ENCODE measurements at places on chromosomes 5 and 9.

DNA sequence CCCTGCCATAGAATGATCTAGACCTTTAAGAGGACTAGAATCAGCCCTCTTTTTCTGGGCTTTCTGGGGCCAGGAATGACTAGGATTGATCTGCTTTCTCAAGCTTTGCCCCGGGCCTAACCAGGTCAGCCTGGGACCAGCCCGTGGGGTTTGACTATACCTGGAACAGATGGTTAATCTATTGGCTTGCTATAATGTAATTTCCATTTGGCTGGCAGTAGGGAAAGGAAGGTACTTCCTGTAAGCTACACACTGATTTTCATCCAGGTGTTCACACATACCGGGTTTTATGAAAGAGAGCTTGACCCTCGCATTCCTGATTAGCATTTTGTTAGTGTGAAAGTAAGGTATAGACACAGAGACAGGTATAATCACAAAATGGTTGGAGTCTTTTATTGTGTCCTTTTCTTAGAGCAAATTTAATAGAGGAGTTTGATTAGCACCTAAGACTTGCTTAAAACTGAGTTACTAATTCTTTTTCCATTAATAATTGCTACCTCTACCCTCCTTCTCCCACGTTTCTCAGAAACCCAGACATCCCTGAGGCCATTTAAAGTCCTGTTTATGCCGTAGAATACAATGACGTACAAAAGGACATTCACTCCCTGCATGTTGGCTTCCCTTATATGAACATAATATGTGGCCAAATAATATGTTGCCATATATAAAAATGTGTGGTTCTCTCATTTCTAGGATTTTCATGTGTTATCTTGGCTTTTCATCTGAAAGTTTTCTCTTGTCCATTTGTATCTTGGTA, 17.3 kb downstream of the LNPEP start:
- no peak for DNase-seq

DNA sequence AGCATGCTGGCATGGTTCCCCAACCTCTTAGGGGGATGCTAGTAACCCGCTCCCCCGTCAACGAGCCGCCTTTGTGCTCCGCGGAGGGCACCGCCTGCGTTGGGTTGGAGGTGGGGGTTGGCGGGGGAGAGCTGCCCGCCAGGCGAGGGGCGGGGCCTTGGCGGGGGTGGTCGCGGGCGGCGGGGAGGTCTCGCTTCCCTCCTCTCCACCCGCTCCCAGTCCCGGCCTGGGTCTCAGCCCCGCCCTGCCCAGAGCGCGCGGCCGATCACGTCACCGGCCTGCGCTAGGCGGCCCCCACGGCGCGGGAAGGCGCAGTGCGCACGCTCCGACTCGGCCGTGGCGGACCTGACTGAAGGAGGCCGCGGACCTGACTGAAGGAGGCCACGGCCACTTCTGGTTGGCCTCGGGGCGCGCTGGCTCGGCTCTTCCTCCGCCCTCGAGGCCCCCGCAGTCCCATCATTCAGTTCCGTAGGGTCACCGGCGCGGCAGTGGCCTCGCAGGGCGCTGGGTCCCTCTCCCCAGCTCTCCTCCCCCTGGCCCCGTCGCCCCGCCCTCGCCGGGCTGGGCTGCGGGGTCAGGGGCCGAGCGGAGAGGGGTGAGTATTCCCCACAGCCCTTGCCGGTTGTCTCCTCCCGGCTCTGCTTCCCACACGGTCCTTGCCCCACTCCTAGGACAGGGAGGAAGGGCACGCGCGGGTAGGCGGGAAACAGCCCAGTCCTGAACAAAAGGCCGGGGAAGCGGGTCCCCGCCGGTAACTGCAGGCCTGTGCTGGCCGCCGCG, at the start of gene ATG10:
ATG10 (plus strand) TSS at position 312 of the 780 bp plus-strand sequence. CDS start 15,548 bp downstream, outside the sequence.
- peak; percentile 95 for DNase-seq

DNA sequence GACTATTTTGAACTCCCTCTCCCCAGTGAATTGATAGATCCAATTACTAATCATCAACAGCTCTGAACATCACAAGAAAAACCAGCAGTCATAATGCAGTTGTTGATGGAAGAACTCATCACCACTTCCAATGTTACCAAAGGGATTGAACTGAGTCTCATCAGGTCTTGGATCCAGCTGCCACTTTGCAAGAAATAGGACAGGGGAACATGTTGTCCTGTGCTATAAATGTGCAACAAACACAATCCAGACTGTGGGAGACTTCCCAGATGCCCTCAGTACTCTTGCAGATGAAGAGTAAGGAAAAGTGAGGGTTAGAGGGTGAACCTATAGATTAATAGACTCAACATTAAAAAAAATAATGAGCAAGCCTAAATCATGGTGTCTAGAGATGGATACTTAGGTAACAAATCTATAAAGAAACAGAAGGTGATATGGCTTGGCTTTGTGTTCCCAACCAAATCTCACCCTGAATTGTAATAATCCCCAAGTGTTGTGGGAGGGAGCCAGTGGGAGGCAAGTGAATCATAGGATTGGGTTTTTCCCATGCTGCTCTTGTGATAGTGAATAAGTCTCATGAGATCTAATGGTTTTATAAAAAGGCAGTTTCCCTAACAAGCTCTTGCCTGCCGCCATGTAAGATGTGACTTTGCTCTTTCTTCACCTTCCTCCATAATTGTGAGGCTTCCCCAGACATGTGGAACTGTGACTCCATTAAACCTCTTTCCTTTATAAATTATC, 63.4 kb upstream of the PAPPA start:
- no peak for DNase-seq

DNA sequence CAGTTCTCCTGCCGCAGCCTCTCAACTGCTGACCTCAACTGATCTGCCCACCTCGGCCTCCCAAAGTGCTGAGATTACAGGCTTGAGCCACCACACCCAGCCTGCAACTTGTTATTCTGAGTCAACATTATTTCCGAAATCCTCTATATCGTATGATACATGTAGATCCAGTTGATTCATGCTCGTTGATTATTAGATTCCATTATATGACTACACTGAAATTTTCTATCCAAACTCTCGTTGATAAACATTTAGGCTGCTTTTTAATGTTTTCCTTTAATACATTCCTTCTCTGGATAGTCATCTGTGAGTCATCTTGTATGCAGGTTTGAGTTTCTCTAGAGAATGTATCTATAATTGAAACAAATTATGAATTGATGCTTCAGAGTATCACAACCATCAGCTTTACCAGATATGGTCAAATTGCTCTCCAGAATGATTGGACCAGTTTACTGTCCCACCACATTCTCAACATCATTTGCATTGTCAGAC, 4.1 kb downstream of the CDK7 start:
- peak; percentile 76 for DNase-seq

DNA sequence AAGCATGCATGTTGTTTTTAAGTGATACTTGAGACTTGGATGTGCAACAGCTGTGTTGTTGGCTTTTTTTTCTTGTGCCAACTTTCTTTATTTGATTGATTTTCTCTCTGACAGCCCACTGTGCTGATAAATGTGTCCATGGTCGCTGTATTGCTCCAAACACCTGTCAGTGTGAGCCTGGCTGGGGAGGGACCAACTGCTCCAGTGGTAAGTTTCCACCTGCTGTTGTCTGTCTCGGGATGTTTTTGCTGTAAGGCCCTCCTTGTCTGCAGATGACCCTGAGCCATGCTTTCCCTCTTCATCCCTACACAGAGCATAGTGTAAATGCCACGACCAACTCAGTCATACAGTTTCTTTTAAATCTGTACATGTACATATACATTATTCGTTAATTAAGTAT, 79.2 kb downstream of the MEGF10 start:
- no peak for DNase-seq

DNA sequence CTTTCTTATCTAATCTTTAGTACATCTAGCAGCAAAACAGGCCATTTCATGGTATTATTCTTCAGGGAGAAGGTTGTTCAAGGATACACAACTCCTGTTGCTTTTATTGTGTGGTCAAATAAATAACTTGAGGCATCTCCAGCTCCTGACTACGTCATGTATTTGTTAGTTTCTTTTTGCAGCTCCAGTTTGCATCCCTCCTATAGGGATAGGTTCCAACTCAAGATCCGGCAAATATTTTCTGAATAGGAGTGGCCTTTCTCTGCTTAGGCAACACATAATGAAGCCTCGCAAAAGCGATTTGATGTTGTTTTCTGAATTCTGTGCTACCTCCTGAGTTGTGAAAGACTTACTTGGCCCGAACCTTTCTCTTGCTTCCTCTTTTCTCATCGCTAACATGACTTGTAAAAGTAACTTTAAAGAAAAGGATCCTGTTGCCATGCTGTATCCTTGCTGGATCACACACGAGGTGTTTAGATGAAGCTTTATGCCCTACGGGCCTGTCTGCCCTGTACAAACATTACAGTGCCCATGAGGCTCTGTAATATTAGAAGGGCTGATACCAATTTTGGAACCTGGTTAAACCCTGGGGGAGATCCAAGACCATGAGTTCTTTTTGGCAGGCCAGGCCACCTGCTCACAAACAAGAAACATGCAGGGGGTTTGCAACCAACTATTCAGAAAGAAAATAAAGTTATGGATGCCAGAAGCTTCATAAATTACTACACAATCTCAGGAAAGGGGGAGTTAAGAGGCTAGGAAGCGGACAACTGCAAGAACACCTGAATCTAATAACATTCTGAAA, 149.8 kb upstream of the FGF10 start:
- DNase-seq = no peak

DNA sequence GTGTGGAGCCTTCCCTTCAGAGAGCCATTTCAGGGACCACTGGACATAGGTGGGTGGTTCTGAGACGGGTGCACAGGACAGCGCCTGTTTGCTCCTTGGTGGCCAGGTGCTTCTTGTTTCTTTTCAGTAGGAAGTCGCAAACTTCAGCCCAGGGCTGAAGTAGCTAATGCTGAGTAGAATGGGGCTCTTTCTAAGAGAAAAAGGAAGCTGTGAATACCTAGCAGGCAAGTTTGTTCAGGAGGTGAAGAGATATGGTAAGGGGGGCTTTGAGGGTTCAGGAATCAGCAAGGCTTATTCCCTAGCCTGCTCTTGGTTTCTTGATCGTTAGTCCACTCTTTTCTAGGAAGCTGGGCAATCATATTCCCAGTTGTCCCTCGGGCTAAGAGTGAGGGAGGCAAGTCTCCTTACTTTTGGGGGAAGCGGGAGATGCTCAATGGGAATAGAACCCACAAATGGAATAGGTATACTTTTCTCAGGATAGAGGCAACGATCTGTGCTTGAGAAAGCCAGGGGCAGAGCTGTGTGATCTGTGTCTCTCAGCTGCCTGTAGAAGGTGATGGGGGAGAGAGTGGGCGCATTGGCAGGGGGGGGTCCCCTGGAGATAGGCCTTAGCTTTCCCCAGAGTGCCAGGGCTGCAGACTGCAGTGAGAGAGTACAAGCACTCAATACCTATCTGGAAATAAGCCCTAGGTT, 1.9 kb upstream of the PURA start:
- DNase-seq = no peak

- DNase-seq = no peak
Measured at GRCh38 chr5:27475063-27475462, 436.7 kb upstream of the CDH9 start.

DNA sequence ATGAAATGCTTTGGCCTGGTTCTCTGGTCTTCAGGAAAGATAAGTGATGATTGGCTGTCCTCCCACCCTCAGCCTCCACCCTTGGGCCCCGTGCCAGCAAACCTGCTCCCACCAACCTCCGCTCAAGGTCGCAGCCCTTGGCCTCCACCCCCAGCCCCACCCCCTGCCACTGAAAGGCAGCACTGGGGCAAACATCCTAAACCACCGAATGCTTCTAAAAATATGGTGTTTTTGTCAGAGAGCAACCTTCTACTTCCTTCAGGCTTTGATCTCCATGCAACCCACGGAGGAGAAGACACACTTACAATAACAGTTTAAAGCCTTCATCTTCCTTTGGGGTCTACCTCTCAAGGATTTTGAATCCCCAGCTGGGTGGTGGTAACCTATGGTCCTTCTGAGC, 24.0 kb upstream of the TCF7 start:
- DNase-seq = no peak

DNA sequence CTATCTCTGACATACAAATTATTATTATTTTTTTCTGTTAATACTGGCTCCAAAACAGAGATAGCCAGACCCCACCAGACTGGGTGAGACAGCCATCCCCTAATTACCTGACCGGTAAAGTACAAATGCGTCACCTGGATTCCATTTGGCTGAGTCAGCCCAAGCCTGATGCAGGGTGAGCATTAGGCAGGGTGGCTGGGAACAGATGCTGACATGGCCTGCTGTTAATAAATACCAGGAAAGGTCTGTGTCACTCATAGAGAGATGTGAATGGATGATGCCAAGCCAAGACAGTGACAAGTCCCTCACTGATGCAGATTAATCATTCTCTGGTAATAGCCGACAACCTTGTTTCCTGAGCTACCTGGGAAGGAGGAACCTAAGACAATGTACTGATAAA, 183.5 kb downstream of the TRIM32 start:
- DNase-seq = no peak

DNA sequence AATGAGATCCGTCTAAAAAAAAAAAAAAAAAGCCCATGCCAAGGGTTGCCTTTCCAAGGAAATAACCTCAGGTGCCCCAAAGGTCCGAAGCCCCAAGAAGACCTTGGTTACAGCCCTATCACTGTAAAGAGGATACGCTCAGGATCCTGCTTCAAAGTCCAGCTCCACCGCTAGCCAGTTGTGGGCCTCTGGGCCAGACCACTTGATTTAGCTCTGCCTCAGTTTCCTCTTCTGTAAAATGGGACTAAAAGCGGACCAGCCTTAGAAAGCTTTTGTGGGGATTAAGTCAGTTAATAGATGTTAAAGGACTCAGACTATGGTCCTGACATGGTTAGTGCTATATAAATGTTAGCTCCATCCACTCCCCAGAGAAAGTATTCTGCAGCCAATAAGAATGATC, 48.7 kb upstream of the ORM1 start:
- no peak for DNase-seq

DNA sequence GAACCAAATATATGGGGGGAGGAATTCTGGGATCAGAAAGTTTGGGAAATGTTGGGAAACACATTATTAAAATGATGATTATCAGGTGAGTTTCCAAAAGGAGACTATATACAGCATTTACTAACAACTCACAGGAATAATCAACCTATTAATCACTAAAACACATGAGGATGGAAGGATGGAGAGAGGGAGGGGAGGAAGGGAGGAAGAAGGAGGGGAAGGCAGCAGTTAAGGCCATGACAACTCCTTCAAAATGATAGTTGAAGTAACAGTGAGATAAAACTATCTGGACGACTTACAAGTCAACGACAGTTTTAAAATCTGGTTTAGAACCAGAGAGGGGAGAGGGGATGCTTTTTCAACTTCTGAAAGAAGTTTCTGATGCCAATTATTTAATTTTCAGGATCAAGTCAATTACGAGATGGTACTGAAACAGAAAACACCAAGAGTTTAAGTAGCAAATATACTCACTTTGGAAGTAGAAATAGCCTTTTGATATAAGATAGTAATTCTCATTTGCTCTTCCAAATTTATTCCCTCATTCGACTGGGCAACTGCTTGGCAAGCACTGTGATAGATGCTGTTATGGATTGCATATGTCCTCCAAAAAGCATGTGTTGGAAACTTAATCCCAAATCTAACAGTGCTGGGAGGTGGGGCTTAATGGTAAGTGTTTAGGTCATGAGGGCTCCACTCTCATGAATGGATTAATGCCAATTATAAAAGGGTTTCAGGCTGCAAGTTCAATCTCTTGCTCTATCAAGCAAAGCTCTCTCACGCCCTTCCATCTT, 30.4 kb downstream of the FBXW11 start:
- DNase-seq = no peak

- no peak for DNase-seq
Measured at GRCh38 chr5:127936439-127936972, 147.1 kb upstream of the SLC12A2 start.
